Activated naive CD8-positive, alpha-beta T cell treated with anti-CD3 and anti-CD28 coated beads for 36 hours (primary cell): ENCODE measurements at places on chromosomes 11 and 22.

DNA sequence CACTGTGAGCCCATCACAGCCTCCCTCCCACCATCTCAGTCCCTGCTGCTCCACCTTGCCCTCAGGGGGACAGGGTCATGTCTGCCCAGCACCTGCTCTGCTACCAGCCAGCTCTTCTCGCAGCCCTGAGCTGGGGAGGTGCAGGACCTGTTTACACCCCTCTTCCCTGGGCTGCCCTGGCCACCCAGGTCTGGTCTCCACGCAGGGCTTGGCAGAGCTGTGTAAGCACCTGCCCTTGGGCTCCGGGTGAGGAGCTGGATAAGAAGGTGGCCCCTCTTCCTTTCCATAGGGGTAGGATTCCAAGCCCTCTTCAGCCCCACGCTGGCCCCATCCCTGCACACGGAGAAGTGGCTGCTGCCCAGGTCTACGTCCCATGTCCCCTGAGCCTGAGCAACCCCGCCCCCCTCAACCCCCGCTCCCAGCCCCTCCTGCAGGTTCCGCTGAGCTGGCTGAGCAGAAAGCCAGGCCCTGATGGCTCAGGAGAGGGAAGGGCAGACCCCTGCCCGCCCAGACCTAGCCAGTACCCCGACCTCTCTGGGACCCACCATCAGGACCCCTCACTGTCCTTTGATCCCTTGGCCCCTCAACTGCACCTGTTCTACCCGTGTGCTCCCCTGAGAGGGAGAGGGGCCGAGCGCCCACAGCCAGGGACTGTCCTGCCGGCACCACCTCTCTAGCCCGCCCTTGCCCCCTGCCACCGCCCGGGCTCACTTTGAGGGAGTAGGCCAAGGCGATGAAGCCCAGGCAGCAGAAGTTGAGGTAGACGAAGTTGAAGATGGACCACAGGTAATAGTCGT is 3.2 kb downstream of the IFITM10 start:
- DNase-seq: no peak

DNA sequence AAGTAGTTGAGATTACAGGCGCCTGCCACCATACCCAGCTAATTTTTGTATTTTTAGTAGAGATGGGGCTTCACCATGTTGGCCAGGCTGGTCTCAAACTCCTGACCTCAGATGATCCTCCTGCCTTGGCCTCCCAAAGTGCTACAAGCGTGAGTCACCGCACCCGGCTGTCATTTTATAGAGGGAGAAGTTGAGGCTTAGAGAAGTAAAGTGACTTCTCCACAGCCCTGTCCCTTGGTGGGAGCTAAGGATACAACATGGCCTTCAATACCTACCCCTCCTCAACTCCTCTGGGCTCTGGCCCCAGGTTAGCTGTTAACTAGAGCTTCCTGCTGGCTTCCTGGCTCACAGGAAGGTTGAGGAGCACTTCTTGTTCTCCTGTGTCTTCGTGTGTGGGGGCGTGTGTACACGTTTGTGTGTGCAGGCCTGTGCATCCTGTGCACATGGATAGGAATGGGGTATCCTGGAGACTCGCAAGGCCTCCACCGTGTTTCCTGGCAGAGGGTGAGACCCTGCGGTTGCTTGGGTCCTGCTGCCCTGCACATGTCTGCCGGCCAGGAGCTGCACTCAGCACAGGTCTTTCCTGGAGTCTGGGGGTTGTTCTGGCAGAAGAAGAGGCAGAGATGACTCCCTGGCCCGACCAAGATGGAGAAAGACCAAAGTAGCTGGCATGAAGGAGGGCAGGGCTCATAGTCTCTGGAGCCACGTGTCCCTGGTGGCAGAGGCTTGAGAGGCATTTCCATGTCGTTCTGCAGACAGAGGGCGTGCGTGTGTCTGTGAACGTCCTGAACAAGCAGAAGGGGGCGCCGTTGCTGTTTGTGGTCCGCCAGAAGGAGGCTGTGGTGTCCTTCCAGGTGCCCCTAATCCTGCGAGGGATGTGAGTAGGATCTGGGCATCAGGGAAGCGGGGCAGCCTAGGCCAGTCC is 2.4 kb downstream of the SIDT2 start:
- peak; percentile 60 for DNase-seq

DNA sequence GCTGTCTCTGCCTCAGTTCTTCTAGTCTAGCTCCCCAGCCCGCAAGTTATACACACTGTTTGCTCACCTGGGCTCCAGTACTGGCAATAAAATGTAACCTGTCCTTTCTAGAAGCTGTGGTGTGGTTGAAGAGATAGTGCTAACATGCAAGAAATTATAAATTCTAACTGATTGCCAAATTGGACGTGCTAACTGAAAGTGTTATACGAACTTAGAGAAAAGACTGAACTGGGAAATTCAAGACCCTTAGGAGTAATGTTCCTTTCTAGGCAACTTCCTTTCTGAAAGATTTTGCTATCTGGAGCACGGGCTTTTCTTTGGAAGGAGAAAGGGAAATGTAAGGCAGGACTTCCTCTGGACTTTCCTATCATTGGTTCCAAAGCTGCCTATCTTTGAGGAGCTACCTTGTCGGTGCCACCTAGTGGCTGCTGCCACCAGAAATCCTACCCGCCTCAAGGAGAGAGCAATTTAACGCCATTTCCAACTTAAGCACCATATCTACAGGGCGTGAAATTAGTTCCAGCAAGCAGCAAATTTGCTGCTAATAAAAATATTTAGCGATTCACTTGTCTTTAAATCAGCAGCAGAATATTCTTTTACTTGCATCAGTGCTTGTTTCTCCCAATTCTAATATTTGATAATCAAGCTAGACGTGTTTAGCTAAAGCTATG is 12.7 kb upstream of the TMEM218 start:
- peak; percentile 28 for DNase-seq

DNA sequence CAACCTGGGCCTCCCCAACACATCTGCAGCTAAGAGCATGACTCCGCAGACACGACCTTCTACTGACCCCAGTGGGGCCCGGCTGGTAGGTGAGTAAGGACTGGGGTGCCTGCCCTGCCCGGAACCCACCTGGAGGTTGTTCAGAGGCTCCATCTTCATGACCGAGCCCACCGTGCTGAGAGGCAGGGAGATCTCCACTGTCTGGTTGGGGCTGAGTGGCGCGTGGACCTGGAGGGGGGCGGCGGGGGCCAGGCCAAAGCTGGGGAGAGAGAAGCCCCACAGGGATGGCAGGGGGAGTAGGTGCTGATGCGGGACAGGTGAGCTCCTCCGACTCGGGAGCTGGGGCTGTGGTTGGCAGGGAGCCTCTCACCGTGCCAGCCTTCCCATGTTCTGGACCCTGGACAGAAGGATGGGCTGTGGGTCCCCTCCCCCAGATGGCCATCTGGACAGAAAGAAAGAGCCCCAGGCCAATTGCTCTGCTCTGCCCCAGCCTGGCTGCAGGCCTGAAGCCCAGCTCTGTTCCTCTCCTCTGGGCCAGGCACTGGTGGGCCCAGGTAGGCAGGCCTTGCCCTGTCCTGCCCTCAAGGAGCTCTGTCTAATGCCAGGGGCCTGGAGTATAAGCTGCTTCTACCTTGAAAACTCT is 16.3 kb upstream of the RASL10A start:
- DNase-seq: no peak

DNA sequence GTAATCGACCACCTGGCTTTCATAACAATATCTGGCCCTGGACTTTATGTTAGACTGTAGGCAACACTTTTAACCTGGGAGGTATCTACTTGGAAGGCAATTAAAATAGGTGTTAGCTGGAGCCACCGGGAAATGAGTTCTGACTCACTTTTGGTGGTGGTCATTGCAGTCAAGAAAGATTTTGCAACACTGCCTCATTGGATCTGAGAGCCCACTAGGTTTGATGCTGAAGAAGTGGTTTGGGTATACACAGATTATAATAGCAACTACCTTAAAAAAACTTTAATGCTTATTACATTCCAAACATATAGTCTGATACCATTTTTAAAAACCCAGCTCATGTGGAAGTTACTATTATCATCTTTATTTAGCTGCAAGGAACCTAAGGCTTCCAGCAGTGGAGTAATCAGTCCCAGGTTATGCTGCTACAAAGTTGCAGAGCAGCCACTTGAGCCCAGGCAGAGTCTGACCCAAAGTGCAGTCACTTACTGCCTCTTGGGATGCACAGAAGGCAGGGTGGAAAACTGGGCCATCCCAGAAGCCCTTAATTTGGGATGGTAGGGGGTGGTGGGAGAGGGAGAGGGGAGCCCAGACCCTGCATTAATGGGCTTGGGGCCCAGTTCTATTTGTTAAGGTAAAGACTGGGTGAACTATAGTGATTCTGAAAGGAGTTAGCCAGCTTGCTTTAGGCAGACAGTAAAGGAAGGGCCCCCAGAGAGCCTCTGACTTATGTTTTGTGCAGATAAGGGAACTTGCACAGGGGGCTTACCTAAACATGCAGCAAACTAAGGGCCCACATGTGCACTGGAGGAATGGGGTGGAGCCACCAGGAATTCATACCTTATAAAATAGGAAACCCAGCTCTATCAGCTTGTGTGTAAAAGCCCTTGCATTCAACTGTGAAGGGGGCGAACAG is 149.4 kb downstream of the SNX19 start:
- no peak for DNase-seq

DNA sequence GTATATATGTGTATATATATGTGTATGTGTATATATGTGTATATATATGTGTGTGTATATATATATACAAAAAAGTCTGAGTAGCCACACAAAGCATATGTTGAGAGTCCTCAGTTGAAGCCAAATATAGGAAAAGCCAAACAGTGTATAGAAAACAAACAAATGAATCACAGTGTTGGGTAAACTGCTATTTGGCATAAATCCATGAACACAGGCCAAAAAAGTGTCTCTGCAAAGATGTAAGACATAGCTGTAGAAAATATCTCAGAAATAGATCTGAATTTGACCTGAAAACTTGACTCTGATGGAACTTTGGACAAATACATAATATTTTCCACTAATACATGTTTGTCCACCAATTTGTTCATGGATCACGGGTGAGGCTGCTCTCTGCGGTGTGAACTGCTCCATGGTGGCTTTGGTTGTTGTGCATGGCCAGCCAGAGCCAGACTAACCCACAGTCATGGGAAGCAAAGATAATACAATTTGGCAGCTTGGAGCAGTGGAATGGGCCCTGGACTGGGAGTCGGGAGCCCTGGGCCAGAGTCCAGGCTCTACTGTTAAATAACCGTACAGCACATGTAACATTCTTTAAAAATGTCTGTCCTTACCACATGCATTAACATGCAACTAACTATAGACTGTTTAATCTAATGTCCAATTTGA is 76.9 kb upstream of the EED start:
- no peak for DNase-seq
